Activated naive CD4-positive, alpha-beta T cell treated with anti-CD3 and anti-CD28 coated beads for 36 hours (primary cell): ENCODE measurements at places on chromosomes 5 and 9. TPM values are rescaled to one million over a fixed set of nuclear protein-coding genes. Genes with fewer than 3 reads are reported as not detected.

GRCh38 chr9:126611592-126612325 is 2.0 kb upstream of the LMX1B start:
- H3K36me3 ChIP-seq = no peaks in the 10 kb centered on the region
- H3K27ac ChIP-seq = no peak overlapping the region
- H3K27me3 ChIP-seq = peaks cover 66% of the 10 kb centered on the region
- peaks cover 22% of the 10 kb centered on the region for H3K4me1 ChIP-seq

DNA sequence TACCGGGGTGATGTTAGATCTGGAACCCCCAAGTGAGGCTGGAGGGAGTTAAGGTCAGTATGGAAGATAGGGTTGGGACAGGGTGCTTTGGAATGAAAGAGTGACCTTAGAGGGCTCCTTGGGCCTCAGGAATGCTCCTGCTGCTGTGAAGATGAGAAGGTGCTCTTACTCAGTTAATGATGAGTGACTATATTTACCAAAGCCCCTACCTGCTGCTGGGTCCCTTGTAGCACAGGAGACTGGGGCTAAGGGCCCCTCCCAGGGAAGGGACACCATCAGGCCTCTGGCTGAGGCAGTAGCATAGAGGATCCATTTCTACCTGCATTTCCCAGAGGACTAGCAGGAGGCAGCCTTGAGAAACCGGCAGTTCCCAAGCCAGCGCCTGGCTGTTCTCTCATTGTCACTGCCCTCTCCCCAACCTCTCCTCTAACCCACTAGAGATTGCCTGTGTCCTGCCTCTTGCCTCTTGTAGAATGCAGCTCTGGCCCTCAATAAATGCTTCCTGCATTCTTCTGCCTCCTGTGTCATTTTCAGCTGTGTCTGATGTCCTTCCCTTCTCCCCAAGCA is 2.3 kb upstream of the MYOZ3 start:
- H3K4me1 ChIP-seq = peaks cover 2% of the 10 kb centered on the region
- H3K27ac ChIP-seq = no peak overlapping the region
- no peaks in the 10 kb centered on the region for H3K36me3 ChIP-seq
- DNase-seq = no peak

DNA sequence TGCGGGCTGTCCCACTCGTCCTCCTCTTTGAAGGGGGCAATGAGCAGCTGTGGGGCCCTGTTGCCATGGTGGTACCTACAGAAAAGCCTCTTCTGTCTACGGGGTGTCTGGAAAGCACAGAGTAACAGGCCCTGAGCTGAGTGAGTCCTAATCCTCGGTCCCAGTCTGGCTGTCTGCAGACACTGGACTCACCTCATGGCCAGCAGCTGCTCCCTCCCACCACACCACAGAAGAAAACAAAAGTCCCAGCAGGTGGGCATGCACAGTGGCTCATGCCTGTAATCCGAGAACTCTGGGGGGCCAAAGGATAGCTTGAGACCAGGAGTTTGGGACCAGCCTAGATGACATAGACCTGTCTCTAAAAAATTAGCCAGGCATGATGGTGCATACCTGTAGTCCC is 19.9 kb downstream of the P4HA2 start:
- no peak overlapping the region for H3K4me3 ChIP-seq
- H3K36me3 ChIP-seq = no peaks in the 10 kb centered on the region
- no peak for DNase-seq
- H3K4me1 ChIP-seq = no peaks in the 10 kb centered on the region
- no peak overlapping the region for H3K27ac ChIP-seq
- H3K27me3 ChIP-seq = peaks cover 4% of the 10 kb centered on the region

DNA sequence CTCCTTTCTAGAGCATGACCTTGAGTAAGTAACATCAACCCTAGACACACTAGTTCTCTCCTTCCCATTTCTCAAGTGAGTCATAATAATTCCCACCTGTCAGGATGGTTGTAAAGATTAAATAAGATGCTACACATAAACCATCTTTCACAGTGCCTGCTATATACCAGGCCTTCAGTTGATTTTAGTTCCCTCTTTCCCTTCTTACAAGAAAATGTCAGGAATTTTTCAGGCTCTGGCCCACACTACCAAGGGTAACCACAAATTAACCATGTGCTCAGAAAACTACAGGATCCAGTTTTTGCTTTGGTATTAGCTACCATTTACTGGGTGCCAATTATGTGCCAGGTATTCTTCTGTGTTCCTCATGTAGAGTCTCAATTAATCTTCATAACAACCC is 42.7 kb upstream of the RARS1 start:
- no peaks in the 10 kb centered on the region for H3K27me3 ChIP-seq
- H3K27ac ChIP-seq = no peak overlapping the region
- no peaks in the 10 kb centered on the region for H3K4me1 ChIP-seq
- no peak for DNase-seq
- no peak overlapping the region for H3K4me3 ChIP-seq
- H3K36me3 ChIP-seq = peaks cover 2% of the 10 kb centered on the region

DNA sequence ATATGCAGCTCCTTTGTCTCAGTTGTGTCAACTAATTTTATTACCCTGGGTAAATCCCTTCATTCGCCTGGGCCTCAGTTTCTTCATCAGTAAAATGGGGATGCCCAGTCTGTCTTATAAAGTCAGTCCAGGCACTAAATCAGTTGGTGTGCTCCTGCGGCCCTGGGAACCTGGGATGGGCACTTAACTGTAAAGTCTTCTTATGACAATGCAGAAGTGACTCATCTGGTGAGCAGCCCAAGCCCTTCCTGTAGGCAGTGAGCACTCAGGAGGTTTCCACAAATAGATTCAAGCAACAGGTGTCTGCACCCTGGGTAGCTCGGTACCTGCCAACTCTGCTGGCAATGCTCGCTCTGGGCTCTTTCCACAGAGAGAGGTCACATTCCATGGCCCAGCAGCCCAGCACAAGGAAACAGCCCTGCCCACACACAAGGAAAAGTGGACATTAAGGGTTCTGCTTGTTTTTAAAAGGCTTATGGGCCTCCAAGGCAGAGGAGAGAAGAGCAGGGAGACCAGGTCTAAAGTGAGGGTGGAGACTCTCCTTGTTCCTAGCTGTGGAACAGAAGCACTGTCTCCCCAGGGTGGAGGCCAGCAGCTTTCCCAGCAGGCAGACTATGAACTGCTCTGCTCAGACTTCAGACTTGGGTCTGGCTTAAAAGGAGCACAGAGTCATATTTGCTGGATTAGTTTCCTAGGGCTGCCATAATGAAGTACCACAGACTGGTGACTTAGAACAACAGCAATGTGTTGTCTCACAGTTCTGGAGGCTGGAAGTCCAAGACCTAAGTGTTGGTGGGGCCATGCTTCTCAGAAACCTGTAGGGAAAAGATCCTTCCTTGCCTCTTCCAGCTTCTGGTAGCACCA is 89.7 kb upstream of the ADRA1B start:
- H3K27me3 ChIP-seq = peaks cover 11% of the 10 kb centered on the region
- no peak overlapping the region for H3K4me3 ChIP-seq
- H3K36me3 ChIP-seq = no peaks in the 10 kb centered on the region
- no peak overlapping the region for H3K27ac ChIP-seq

DNA sequence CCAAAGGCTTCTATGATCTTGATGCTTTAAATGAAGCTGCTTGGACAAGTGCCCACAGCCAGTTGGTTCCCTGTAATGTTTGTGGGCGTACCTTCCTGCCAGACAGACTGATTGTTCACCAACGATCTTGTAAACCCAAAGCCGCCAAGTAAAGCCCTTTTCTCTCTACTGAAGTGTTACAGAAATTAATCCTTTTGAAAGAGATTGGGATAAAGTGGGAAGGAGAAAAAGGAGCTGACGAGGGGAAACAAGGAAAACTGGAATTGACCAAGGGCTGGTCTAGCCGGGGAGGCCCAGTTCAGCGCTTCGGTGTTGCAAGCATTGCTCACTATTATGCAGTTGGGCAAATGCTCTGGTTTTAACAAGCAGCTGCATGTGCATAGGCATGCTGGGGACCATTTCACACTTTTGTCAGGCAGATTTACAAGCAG is 53.2 kb downstream of the ZNF474 start:
- H3K4me3 ChIP-seq = no peak overlapping the region
- H3K4me1 ChIP-seq = peaks cover 17% of the 10 kb centered on the region
- no peak for DNase-seq
- H3K27me3 ChIP-seq = peaks cover 33% of the 10 kb centered on the region
- H3K36me3 ChIP-seq = peaks cover 1% of the 10 kb centered on the region

GRCh38 chr9:1236061-1236460 is 185.9 kb downstream of the DMRT2 start:
- no peak for DNase-seq
- no peak overlapping the region for H3K27ac ChIP-seq
- H3K4me3 ChIP-seq = no peak overlapping the region
- no peaks in the 10 kb centered on the region for H3K4me1 ChIP-seq
- peaks cover 2% of the 10 kb centered on the region for H3K27me3 ChIP-seq

The SLC45A2 gene
- total RNA-seq = not detected

The ANKRD18A gene
- total RNA-seq = 8.1 TPM

The IPO11 gene
- 54.8 TPM for total RNA-seq

The SLC28A3 gene
- 0.33 TPM for total RNA-seq

The GABRB2 gene
- not detected for total RNA-seq

The PCDHGA3 gene
- not detected for total RNA-seq
